ENCODE measurements at places on chromosomes 1 and 21. TPM values are rescaled to one million over a fixed set of nuclear protein-coding genes. Genes with fewer than 3 reads are reported as not detected.

DNA sequence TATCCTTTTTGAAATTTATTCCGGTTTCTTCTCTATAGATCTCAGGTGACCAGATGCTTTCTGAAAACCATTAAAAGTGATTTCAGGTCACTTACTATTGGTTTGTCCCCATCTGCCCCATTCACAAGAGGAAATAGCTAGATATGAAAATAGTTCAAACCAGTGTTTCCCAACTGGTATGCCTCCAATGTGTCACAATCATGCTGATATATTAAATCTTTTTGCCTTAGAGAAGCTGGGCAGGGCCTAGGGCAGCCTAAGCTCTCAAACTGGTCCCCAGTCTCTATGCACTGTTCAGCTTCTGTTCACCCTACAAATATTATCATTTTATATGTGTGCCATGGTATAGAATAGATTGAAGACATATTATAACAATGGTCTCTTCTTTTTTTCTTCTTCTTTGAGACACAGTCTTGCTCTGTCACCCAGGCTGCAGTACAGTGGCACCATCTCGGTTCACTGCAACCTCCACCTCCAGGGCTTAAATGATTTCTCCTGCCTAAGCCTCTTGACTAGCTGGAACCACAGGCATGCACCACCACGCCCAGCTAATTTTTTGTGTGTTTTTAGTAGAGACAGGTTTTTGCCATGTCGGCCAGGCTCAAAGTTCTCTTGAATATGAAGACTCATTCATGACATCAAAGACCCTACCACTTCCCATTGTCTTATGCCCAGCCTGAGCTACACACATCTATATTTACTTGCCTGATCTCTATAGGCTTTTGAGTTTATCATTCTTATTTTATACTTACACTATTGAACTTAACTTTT, 15.7 kb downstream of the PTPN22 start:
- DNase-seq: peak; percentile 24

- DNase-seq: no peak
These were observed 48.5 kb upstream of the NRDC start for GRCh38 chr1:51927029-51927428.

DNA sequence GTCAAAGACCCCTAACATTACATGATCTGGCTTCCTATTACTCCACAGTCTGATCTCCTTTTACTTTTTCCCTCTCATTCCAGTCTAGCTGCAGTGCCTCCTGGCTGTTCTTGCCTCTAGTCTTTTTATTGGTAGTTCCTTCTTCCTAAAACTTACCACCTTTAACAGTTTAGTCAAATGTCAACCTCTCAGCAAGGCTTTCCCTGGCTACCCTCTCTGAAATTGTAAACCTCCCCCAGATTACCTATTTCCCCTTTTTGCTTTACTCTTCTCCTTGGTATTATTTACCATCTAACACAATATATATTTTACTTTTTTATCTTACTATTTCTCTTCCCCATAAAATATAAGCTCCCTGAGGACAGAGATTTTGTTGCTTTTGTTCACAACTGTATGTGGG, 129.6 kb downstream of the CLEC20A start:
- no peak for DNase-seq

DNA sequence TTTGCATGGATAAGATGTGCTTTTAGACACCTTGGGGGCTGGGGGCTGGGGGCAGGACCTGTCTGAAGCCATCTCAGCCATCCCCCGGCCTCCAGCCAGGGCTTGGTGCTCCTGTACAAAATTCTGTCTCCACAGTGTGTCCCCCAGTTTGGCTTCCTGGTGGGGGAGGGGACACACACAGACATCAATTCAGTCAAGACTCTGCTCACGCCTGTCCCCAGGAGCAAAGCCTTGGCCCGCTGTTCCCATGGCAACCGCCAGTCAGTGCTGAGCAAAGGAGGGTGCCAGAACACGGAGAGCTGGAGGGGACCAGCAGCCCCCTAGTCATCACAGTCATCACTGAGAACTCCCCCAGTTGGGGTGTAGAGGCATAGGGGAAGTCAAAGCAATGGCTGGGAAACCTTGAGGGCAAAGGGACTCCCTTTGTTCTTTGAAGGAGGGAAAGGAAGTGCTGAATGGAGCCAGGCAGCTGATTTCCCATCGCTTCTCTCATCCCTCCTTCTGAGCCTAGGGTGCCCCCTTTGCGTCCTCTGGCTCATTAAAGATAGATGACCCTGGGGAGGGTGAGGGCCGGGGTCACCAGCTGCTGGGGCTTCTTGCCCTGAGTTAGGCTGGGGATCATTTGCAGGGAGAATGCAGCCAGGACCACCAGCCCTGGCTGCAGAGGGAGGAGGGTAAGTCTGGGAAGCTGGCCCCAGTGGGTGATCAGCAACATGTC, 134.9 kb upstream of the IPO9 start:
- no peak for DNase-seq

GRCh38 chr1:208759255-208759654, 515.1 kb upstream of the PLXNA2 start:
- no peak for DNase-seq

- no peak for DNase-seq
These were observed 10.1 kb downstream of the RBP7 start for GRCh38 chr1:10007169-10007568.

GRCh38 chr1:1777583-1777899, 729 bp downstream of the NADK start:
- DNase-seq: no peak

DNA sequence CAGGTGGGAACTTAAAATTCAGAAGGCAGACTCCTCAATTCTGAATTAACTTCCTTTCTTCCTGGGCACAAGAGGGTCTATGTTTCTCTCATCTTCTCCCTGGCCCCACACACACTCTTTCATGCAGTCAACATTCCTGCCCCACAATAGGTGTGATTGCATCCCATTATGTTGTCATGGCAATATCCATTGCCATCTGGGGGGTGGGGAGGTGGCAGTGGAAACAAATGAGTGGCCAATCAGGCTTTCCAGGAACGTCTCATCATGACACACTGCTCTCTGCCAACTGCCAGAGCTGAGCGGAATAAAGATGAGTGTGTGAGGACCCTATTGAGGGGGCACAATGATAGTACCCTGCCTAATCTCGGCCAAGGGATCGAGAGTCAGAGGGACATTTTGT, 80.4 kb downstream of the KCND3 start:
- DNase-seq: no peak

- DNase-seq: no peak
These were observed 20.4 kb downstream of the DEGS1 start for GRCh38 chr1:224203243-224204016.

DNA sequence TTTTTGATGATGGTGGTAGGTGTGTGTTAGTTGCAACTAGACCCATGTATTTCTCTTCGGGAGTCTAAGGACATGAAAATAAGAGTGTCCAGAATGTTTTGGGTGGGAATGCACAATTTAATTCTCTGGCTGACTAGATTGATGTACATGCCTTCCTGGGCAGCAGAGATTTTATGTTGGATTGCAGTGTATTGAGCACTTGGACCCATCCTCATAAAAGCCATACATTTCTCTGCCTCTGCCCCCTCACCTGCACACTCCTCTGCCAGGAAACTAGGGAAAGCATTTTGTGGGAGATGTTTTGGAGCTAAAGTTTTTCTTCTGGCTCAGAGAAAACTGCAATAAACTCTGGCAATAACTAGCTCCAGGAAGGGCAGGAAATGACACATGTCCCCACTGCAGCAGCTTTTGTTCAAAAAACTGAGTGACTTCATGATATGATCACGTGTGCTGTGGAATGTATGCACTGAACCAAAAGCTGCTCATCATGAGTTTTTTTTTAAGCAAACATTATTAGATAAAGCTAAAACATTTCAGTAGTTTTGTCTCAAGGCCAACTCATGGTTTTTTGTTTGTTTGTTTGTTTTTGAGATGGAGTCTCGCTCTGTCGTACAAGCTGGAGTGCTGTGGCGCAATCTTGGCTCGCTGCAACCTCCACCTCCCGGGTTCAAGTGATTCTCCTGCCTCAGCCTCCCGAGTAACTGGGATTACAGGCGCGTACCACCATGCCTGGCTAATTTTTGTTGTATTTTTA, 17.6 kb downstream of the RIT1 start:
- peak; percentile 80 for DNase-seq

GRCh38 chr21:44887126-44887806, 13.8 kb upstream of the PTTG1IP start:
- DNase-seq: no peak

- DNase-seq: no peak
These were observed 606.7 kb upstream of the CHRM3 start for GRCh38 chr1:238779716-238780115.

DNA sequence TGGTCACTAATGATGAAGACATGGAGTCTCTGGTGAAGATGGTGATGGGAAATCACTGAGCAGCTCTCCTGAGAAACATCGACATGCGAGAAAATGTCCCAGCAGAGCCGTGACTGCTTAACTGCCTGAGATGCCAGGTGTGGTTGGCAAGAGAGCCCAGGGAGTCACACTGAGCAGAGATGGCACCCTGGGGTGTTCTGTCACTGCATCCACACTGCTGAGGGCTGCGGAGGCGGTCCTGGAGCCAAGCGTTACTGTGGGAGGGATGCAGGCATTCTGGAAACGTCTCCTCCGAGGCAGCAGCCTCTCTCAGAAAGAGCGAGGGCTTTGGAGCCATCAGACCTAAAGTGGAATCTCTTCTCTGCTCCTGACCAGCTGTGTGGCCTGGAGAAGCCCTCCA, 57.2 kb downstream of the EPHB2 start:
- no peak for DNase-seq

DNA sequence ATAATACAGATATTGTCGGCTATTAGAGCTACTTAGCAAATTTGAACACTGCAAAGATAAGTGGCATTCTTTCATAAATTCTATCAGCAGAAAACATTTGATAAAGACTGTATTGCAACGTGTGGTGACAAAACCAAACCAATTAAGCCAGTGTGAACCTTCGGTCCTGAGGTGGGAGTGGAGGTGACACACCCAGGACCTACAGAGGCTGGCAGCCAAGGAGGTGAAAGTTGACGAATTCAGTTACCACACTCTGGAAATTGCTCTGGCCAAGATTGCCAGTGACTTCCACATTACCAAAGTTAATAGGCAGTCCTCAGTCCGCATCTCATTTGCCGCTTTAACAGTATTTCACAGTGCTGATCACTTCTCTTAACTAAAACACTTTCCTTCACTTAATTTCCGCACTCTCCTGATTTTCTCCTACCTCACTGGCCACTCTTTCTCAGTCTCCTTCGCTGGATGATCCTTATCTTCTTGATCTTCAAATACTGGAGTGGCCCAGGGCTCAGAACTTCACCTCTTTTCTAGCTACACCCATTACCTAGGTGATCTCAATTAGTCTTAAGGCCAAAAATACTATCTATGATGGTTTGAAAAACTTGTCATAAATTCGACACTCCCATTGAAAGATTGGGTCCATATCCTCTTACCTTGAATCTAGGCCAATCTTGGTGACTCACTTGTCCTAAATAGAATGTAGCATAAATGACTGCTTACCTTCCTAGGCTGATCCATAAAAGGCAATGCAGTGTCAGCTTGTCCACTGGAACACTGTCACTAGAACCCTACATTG, 5.1 kb upstream of the CDC42BPA start:
- no peak for DNase-seq

DNA sequence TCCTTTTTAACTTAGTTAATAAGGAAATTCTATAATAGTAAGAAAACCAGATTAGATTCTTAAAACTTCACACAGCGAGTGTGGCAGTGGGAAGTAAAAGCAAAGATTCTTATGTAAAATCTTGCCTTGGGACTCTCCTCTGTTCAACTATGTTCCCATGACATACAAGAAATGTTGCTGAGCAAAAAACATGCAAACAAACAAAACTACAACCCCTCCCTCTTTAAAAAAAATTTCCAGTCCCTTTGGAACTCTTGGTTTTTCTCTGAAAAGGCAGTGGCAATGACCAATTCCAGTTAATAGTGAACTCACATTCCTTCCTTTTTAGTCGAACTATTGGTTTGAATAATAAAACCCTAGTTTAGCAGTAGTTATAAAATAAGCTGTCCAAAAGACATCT, 453.1 kb upstream of the ZRANB2 start:
- no peak for DNase-seq

GRCh38 chr1:42686418-42686817, 4.2 kb downstream of the YBX1 start:
- DNase-seq: no peak

DNA sequence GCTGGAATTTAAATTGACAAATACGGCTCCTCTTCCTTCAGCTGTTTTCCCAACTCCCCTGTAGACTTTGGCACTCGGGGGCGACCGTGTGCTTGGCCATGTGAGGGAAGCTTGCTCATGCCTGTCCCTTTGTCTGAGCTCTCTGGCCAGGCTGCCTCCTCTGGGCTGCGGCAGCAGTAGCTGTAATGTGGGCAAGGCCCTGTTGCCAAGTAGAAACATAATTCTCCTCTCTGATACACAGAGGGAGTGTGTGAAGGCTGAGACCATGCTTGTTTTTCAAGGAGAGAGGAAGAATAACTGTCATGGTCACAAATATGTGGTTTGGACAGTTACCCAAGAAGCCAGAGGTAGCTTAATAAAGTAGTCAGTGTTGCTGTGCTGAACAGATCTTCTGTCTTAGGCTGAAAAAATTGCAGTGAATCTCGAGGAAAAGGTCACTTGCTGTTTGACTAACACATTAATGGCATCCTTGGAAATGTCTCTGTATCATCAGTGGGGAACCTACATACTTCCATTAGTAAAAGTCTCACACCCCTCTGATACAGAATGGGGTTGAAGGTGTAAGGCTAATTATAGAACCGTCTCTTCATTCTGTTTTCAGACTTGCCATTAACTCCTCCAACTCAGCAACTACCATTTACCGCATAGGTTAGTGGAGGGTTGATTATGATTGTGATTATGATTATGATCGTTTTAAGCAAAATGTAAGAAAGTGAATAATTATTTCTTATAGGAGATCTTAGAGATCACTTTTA, 94.6 kb downstream of the TGFB2 start:
- no peak for DNase-seq

GRCh38 chr1:225921734-225922709, 2.0 kb downstream of the PYCR2 start:
- no peak for DNase-seq

- peak; percentile 92 for DNase-seq
These were observed 44.0 kb downstream of the YARS1 start for GRCh38 chr1:32773018-32773763.

GRCh38 chr1:201916649-201917249, 28.1 kb downstream of the SHISA4 start:
- DNase-seq: no peak

- DNase-seq: peak; percentile 64
These were observed 2.1 kb downstream of the TEX38 start for GRCh38 chr1:46673749-46674182.

DNA sequence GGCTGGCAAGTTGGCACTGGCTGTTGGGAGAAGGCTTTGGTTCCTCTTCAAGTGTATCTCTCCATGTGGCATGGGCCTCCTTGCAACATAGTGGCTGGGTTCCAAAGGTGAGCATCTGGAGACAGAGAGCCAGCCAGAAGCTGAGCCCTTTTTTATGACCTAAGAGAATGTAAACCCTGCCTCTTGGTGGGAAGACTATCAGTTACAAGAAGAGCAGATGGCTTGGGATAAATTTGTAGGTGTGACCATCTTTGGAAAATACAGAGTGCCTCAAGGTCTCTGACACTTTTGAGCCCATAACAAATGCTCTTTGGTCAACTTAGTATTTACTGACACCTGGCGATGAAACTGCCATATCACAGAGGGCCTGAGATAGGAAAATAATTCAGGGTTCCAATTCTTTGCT, 31.4 kb upstream of the PRELP start:
- no peak for DNase-seq

Gene SERTAD4
- total RNA-seq: not detected

Gene PADI3
- not detected for total RNA-seq

Gene PAPPA2
- total RNA-seq: 0.02 TPM

Gene ABCB10
- 49.7 TPM for total RNA-seq

Gene FAM167B
- total RNA-seq: 0.57 TPM

Gene HSD3B2
- not detected for total RNA-seq

Gene LY9
- 0.30 TPM for total RNA-seq

Gene RXRG
- not detected for total RNA-seq

Gene MIS18A
- 31.3 TPM for total RNA-seq

Gene SHISAL2A
- total RNA-seq: 5.0 TPM
